ENCODE measurements at places on chromosomes 13 and 19. TPM values are rescaled to one million over a fixed set of nuclear protein-coding genes. Genes with fewer than 3 reads are reported as not detected.
A peak's percentile ranks its signal among the peaks of the same experiment; 100 is the strongest.

CLIP3 gene
- total RNA-seq = 57.4 TPM

C1QTNF9B gene
- not detected for total RNA-seq

VSTM2B gene
- not detected for total RNA-seq

ZNF610 gene
- total RNA-seq = 5.7 TPM

SCEL gene
- total RNA-seq = not detected

ZNF285 gene
- total RNA-seq = 2.1 TPM

SPRED3 gene
- total RNA-seq = 19.0 TPM

LRRC25 gene
- not detected for total RNA-seq

- peak; percentile 27 for DNase-seq
Observed at GRCh38 chr19:45852145-45852750, 10.7 kb downstream of the SYMPK start.

DNA sequence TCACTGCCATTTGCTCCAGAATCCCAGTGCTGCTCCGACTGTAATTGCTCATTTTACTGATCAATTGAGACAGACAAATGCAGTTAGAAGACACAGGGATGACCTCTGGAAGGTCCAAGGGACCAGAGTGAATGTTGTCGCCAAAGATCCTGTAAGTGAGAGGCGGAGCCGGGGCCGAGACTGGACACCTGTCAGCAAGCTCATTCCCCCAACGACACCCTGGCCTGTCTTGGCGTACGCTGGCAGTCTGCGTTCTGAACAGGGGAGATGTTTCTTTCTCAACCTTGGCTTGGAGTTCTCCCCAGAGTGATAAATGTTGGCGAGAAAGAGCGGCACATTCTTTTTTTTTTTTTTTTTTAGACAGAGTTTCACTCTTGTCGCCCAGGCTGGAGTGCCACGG lies 24.2 kb downstream of the GADD45B start:
- DNase-seq = no peak

DNA sequence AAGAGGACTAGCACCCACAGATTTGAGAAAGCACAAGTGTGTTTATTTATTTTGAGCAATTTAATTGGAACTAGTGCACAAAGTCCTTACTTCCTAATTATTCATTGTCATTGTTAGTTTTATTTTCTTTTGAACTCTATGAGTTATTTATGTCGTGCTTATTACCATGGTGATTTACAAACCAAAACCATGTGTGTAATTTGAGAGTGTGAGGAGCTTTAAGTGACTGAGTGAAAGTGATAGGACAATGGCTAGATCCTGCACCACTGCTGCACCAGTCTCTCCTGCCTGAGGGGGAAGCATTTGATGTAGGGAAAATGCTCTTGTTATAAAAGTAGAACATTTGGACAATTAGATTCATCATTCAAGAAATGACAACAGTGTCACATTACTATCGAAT lies 172.3 kb upstream of the KLF12 start:
- peak; percentile 32 for DNase-seq

DNA sequence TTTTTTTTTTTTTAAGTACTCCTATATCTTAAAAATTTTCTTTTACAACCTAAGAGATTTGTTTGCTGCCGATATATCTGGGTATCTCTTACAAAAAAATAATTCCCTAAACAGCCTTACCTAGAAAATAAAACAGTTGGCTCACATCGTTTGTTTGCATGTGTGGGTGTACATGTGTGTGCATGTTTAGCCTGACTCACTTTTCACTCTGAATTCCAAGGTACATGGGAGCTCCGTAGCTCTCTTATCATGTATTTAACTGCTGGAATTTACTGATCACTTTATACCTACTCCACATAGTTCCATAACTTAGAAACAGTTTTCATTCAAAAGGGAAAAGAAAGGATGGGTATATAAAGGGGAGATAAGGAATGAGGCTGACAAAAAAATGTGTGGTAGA lies 616.5 kb downstream of the GPC6 start:
- DNase-seq = no peak

GRCh38 chr13:45595965-45596364 lies 19.6 kb downstream of the ERICH6B start:
- no peak for DNase-seq

- no peak for DNase-seq
Observed at GRCh38 chr13:88345171-88345847, 674.1 kb downstream of the SLITRK5 start.

GRCh38 chr13:36885901-36886300 lies 34.1 kb downstream of the SMAD9 start:
- DNase-seq = no peak

GRCh38 chr19:782878-783668 lies 14.2 kb upstream of the PTBP1 start:
- no peak for DNase-seq

- peak; percentile 16 for DNase-seq
Observed at GRCh38 chr19:3698974-3699740, 1.1 kb downstream of the PIP5K1C start.

DNA sequence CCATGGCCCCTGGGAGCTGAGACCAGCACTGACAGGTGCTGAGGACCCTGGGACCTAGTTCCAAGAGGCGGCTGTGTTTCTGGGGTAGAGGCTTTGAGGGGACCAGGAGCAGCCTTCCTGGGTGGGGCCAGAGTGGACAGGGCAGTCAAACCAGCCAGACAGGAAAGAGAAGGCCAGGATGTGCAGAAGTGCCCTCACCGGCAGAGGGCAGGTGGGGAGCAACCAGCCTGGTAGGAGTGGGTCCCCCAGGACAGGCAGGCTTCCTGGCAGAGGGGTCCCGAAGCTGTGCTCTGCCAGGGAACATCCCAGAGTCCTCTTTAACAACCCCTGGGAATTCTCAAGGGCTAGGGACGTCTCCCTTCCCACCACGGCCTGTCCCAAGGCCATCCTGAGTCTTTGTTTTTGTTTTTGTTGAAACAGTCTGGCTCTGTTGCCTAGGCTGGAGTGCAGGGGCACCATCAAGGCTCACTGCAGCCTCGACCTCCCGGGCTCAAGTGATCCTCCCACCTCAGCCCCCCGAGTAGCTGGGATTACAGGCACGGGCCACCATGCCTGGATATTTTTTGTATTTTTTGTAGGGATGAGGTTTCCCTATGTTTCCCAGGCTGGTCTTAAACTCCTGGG lies 3.0 kb upstream of the HIPK4 start:
- DNase-seq = no peak

GRCh38 chr13:73235385-73235784 lies 176.6 kb downstream of the KLF5 start:
- DNase-seq = peak; percentile 65

DNA sequence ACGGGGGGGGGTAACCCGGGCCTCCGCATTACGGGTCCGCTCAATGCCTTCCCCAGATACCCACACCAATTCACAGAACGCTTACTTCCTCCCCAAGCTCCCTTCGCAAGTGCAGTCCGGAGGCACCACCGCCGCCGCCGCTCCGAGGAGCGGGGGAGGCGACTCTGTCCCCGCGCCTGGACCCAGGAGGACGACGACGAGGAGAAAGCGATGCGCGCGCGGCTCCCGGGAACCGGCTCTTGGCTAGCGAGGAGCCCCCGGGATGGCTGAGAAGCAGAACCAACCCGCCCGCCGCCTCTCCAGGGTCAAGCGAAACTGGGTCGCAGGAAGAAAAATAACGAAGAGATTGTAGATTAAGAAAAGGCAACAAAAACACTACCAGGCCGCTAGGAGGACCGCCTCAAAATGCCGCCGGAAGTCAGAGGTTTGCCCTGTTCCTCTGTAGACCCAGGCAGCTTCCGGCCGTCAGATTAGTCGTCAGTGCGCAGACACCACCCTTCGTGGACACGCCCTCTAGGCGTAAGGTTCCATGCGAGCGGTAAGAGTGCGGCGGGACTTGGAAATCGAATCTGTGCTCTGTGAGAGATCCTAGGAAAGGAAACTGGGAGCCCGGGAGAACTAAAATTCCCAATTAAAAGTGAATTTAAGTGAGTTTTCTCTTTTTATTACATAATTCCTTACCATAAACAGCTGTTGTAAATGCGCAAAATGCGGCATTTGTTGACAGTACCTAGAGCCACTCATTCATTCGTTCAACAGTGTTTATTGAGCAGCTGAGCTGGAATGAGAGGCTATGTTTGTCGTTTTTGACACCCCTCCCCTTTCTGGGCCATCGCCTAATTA lies at the start of gene ZC3H13:
ZC3H13 (minus strand) TSS at position 428 of the 843 bp plus-strand sequence. CDS start 7,239 bp downstream, outside the sequence.
- peak; percentile 96 for DNase-seq

DNA sequence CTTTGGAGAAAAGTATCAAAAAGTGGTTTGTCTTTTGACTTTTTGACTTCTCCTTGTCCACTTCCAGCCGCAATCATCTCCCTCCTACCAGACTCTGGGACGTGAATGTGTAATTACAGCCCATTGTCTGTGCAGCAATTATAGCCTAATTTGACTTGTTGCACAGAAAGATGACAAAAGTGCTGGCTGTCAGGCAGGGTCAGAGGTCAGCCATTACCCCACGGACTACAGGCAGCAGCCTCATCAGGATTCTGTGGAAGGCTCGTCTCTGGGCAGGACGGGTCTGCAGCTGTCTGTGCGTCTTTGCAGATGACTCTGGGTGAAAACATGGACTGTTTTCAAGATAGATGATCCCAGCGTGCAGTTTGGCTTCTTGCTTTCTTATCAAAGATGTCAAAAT lies 102.2 kb upstream of the EDNRB start:
- no peak for DNase-seq

GRCh38 chr13:52712385-52712784 lies 27.2 kb downstream of the CNMD start:
- DNase-seq = no peak

- no peak for DNase-seq
Observed at GRCh38 chr19:28971049-28971448, 241.9 kb downstream of the UQCRFS1 start.

DNA sequence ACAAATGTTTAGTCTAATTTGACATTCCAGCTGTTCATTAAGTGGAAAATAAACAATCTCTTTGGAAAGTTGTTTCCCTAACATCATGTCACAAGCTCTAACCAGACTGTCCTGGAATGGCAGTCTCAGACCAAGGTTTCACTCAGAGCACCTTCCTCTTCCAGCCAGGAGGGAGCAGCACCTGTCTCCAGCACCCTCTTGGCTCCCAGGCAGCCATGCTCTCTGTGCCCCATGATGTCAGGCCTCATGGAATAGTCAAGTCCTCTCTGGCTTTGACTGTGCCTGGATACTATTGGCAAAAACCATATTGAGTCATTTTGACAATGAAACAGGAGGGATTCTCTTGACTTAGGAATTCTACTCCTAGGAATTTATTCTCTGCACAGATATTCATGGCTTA lies 171.4 kb downstream of the OXGR1 start:
- no peak for DNase-seq

DNA sequence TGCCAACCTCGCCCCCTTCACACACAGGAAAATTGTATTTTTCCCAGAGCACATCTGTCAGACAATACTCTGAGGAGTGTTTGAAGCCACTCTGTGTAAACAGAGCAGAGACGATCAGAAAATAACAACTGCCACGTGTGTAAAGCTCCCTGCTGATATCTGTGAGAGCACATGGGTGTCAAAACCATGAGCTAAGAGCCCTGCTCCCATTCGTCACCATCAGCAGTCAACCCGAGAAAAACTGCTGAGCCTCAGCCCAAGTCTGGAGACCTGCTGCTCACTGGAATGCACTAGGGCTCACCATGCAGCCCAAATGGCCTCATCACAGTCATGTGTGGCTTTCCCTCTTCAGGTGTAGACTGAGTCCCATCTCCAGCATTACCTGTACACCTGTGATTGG lies 304.1 kb downstream of the FGF14 start:
- DNase-seq = no peak

DNA sequence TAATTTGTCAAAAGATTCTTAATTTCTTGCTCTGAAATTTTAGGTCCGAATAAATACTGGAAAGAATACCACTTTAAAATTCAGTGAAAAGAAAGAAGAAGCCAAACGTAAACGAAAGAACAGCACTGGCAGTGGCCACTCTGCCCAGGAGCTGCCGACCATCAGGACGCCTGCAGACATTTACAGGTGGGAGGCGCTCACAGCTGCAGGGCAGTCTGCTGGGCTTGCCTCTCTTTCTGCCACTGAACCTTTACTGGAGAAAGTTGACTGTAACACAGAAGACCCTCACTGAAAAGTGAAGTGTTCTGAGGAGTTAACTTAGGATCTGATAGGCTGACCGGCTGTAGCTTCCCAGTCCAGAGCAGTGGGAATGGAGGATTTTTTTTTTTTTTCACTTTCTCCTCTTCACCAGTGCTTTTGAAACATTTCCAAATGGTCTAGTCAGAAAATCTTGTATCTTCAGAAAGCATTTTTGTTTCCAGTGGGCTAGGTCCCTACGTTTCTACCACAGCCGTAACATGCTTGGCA lies 69.1 kb downstream of the URI1 start:
- no peak for DNase-seq

DNA sequence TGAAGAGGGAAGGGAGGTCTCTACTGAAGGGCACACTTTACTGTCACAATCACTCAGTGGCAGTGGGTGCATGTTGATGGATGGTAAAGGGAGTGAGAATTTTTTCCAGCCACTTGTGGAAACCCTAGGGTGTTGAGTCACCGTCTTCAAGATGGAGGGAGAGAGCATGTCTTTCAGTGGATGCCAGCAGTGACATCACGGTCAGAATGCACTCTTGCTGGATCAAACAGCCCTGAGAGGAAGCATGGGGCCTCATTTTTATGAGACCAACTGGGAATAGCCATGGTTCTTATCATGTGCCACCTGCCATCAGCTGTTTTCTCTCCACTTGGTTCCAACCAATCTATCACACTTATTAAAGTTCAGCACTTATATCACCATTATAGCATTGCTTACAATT lies 182.5 kb downstream of the KCNRG start:
- no peak for DNase-seq

- no peak for DNase-seq
Observed at GRCh38 chr19:18393836-18394235, 3.6 kb downstream of the LRRC25 start.

GRCh38 chr13:76293346-76293745 lies 592.9 kb downstream of the KCTD12 start:
- peak; percentile 64 for DNase-seq

DNA sequence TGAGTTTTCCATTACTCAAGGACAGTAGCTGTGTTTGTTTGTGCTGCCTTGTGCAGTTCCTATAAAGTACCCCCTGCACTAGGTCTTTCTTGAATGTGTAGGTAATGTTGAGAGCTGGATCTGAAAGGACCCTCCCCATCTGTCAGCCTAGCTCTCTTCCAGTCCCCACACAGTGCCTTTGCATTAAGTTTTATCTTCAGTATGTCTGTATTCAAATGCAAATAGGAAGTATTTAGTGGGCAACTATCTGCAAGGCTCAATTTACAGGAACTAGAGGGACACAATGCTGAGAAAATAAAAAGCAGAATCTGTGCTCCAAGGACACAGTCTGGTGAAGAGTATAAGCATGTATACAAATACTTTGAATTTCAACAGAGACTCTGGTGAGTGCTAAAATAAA lies 558.5 kb downstream of the RFC3 start:
- DNase-seq = no peak

GRCh38 chr19:3343619-3344502 lies 22.5 kb upstream of the NFIC start:
- DNase-seq = peak; percentile 78

- no peak for DNase-seq
Observed at GRCh38 chr19:56110515-56111448, 10.3 kb downstream of the ZNF787 start.

- no peak for DNase-seq
Observed at GRCh38 chr19:32317086-32317485, 28.3 kb upstream of the ZNF507 start.

DNA sequence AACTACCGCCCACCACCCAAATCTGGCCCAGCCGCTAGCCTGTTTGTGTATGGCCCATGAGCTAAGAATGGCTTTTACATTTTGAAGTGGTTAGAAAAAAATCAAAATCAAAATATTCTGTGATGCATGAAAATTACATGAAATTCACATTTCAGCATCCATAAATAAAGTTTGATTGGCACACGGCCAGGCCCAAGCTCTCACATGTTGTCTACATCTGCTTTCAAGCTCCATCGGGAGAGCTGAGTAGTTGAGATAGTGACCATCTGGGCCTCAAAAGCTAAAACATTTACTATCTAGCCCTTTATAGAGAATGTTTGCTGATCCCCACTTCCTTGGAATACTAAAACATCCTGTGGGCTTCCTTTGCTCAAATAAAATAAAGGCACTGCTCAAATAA lies 14.5 kb downstream of the RFX2 start:
- DNase-seq = no peak
